NCI-H2107 (cell line): ENCODE measurements at places on chromosomes 6 and 20.

DNA sequence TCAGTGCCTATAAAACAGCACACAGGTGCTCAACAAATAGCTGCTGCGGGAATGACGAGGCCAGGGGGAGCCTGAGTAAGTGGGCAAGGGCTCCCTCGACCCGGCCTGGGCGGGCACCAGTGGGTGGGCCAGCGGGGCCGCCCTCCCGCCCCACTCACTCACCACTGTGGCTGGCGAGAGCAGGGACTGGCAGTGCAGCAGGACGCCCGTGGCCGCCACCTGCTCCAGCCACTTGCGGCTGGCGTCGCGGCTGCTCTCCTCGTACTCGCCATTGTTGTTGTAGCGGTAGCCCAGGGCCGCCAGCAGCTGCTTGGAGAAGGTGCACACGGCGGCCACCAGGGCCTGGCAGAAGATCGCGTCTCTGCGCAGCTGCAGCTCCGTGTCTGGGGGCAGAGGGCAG, 191.5 kb downstream of the PREX1 start:
- no peak for DNase-seq

DNA sequence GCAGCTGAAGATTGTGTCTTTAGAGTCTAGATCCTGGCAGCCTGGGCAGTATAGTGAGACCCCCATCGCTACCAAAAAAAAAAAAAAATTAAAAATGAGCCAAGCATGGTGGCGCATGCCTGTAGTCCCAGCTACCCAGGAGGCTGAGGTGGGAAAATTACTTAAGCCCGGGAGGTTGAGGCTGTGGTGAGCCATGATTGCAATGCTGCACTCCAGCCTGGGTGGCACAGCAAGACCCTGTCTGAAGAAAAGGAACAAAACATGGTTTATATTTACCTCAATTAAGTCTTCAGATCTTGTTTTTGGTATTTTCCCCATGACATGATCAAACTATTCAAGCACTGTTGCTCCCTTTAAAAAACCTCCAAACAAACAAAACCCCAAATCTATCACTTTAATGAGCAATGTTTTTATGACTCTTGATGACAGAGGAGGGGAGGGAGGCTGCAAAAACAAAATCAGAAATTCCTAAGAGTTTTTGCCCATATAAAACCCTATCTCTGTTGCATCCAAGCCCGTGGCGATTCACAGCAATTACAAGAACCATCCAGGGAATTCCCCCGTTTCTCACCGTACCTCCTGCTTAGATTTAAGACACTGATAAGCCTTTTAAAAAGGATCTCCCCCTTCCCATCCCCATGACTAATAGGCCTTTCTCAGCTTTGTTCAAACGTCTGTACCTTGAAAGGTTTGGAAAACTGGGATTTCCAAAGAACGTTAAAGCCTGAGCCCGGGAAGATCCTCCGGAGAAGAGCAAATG, 259.9 kb downstream of the BMP7 start:
- no peak for DNase-seq

DNA sequence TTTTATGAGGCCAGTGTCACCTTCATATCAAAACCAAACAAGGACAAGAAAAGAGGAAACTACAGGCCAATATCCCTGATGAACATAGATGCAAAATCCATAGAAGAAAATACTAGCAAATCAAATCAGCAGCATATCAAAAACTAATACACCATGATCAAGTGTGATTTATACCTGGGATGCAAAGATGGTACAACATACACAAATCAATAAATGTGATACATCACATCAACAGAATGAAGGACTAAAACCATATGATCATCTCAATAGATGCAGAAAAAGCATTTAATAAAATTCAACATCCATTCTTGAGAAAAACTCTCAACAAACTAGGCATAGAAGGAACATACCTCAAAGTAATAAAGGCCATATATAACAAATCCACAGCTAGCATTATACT, 8.1 kb upstream of the GINM1 start:
- DNase-seq: no peak

- DNase-seq: no peak
Observed at GRCh38 chr20:21074605-21075336, 31.4 kb downstream of the LINC00237 start.

GRCh38 chr6:170453586-170454511, 99.3 kb downstream of the PSMB1 start:
- DNase-seq: no peak

- DNase-seq: no peak
Observed at GRCh38 chr20:44587035-44587980, 4.9 kb downstream of the PKIG start.

GRCh38 chr20:58719258-58719657, 26.7 kb downstream of the NPEPL1 start:
- no peak for DNase-seq

- DNase-seq: no peak
Observed at GRCh38 chr6:34065466-34066217, 80.2 kb downstream of the GRM4 start.

DNA sequence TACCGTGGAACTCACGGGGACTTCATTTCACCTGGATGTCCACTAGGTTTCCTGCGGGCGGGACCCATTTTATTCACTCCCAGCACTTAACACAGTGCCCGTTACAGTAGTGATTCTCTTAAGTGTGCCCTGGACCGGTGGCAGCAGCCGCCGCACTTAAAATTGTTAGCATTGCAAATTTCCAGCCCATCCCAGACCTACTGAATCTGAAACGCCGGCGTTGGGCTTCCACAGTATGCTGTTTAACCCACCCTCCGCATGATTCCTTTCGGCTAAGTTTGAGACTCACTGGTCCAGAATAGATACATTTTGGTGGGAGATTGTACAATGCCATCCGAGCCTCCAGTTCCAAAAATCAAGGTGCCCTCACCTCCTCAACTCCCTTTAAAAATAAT, 967 bp downstream of the SMPDL3A start:
- peak; percentile 3 for DNase-seq
